ENCODE measurements at places on chromosomes 4 and X. TPM values are rescaled to one million over a fixed set of nuclear protein-coding genes. Genes with fewer than 3 reads are reported as not detected.

DNA sequence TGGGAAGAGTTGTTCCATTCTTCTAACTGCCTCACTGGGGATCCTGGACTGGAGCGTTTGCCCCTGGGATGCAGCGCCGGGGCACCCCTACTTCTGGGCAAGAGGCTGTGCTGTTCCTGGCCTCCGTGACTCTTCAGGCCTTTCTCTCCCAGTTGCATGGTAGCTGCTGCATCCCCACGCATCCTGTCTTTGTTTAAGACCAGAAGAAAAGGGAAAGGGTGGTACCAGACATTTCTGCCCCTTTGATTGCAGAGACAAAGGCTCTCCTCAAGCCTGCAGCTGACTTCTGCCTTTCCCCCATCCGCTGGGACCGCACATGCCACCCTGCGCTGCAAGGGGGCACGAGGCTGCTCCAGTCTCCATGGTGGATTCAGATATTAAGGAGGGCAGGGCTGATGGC is 70.4 kb downstream of the SHROOM2 start:
- H3K4me1 ChIP-seq, result no peaks in the 10 kb centered on the region
- H3K36me3 ChIP-seq, result no peaks in the 10 kb centered on the region
- DNase-seq, result no peak
- no peaks in the 10 kb centered on the region for H3K27me3 ChIP-seq
- no peak overlapping the region for H3K4me3 ChIP-seq

- H3K36me3 ChIP-seq, result peaks cover 9% of the 10 kb centered on the region
- H3K27me3 ChIP-seq, result no peaks in the 10 kb centered on the region
- H3K27ac ChIP-seq, result no peak overlapping the region
- no peak overlapping the region for H3K4me3 ChIP-seq
- DNase-seq, result no peak
Measured at GRCh38 chr4:6291784-6292297, 22.2 kb downstream of the WFS1 start.

DNA sequence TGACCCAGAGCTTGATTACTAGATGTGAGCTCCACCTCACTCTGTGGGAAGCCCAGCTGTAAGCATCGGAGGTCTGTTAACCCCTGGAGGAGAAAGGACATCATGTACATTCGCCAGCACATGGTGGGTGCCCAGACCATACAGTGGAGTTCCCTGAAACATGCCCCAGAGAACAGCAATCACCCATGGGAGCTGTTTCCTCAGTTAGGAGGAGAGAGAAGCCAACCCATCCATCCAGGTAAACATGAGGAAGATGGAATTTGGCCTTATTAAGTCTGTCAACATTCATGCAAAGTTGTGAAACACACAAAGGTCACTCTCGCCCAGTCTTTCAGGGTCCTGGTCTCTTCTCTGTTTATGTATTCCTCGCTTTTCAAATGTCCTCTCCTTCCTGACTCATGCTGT is 354.7 kb downstream of the ANK2 start:
- H3K4me3 ChIP-seq, result no peak overlapping the region
- H3K36me3 ChIP-seq, result no peaks in the 10 kb centered on the region
- no peaks in the 10 kb centered on the region for H3K27me3 ChIP-seq
- DNase-seq, result no peak

DNA sequence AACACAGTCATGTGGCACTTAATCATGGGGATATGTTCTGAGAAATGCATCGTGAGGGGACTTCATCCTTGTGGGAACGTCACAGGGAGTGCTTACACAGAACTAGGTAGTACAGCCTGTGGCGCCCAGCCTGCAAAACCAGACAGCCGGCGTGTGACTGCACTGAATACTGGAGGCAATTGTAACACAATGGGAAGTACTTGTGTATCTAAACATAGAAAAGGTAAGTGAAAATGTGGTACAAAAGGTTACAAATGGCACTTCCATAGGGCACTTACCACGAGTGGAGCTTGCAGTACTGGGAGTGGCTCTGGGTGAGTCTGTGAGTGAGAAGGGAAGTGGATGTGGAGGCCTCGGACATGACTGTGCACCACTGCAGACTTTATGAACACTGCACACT is 5.2 kb downstream of the TLR3 start:
- H3K27me3 ChIP-seq, result no peaks in the 10 kb centered on the region
- no peak for DNase-seq
- H3K4me3 ChIP-seq, result no peak overlapping the region
- no peak overlapping the region for H3K27ac ChIP-seq
- H3K36me3 ChIP-seq, result no peaks in the 10 kb centered on the region

DNA sequence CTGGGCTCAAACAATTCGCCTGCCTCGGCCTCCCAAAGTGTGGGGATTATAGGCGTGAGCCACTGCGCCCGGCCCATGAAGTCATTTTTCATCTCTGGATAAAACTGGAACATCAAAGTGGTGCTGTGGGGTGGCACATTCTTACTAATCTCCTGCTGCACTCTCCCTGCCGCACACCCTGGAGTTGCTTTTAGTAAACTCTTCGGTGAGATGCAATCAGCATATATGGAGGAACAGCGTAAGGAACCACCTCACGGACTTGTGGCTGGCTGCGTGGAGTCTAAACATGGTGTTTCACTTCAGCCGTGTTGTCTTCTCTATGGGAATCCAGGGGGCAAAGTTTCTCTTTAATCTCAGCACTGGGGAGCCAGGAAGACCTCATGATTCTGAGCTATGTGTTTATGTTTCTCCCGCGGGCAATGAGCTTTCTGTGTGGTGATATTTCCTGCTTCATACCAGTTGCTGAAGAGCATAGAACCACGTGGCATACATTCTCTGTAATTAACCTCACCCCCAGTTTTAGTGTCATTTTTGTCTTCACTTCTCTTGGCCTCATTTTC is 2.1 kb upstream of the RHOH start:
- no peak for DNase-seq
- H3K4me3 ChIP-seq, result no peak overlapping the region
- H3K36me3 ChIP-seq, result no peaks in the 10 kb centered on the region
- no peaks in the 10 kb centered on the region for H3K27me3 ChIP-seq

Gene CXCL8
- total RNA-seq, result 15.2 TPM

- H3K27me3 ChIP-seq, result no peaks in the 10 kb centered on the region
- no peak overlapping the region for H3K4me3 ChIP-seq
- no peak for DNase-seq
- H3K4me1 ChIP-seq, result no peaks in the 10 kb centered on the region
- no peaks in the 10 kb centered on the region for H3K36me3 ChIP-seq
- no peak overlapping the region for H3K27ac ChIP-seq
Measured at GRCh38 chrX:16737024-16737423, 17.6 kb downstream of the SYAP1 start.

Gene DCX
- 0.17 TPM for total RNA-seq

Gene ERVMER34-1
- total RNA-seq, result 1.4 TPM

Gene PHEX
- total RNA-seq, result 0.34 TPM

DNA sequence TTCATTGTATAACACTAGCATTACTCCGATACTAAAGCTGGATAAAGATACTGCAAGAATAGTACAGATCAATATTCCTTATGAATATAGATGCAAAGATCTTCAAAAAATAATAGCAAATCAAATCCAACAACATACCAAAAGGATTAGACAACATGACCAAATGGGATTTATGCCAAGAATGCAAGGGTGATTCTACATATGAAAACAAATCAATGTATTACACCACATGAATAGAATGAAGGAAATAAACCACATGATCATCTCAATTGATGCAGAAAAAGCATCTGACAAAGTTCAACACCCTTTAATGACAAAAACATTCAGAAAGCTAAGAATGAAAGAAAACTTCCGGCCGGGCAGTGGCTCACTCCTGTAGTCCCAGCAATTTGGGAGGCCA is 42.8 kb downstream of the CUL4B start:
- H3K4me1 ChIP-seq, result no peaks in the 10 kb centered on the region
- no peak overlapping the region for H3K4me3 ChIP-seq
- no peak for DNase-seq
- H3K27ac ChIP-seq, result no peak overlapping the region

Gene APELA
- total RNA-seq, result 13.1 TPM

DNA sequence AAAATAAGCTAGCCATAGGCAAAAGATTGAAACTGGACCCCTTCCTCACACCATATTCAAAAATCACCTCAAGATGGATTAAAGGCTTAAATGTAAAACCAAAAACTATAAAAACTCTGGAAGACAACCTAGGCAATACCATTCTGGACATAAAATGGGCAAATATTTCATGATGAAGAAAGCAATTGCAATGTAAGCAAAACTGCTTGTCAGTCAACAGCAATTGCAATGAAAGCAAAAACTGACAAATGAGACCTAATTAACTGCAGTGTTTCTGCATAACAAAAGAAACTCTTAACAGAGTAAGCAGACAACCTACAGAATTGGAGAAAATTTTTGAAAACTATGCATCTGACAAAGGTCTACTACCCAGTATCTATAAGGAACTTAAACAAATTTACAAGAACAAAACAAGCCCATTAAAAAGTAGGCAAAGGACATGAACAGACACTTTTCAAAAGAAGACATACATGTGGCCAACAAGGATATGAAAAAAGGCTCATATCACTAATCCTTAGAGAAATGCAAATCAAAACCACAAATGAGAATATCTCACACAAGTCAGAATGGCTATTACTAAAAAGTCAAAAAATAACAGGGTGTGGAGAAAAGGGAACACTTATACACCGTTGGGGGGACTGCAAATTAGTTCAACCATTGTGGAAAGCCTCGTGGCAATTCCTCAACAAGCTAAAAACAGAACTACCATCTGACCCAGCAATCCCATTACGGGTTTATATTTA is 46.7 kb downstream of the CFAP299 start:
- H3K27me3 ChIP-seq, result no peaks in the 10 kb centered on the region
- H3K4me1 ChIP-seq, result no peaks in the 10 kb centered on the region
- no peak overlapping the region for H3K27ac ChIP-seq
- H3K4me3 ChIP-seq, result no peak overlapping the region

Gene CENPI
- 1.9 TPM for total RNA-seq

Gene GAB3
- total RNA-seq, result 1.5 TPM

DNA sequence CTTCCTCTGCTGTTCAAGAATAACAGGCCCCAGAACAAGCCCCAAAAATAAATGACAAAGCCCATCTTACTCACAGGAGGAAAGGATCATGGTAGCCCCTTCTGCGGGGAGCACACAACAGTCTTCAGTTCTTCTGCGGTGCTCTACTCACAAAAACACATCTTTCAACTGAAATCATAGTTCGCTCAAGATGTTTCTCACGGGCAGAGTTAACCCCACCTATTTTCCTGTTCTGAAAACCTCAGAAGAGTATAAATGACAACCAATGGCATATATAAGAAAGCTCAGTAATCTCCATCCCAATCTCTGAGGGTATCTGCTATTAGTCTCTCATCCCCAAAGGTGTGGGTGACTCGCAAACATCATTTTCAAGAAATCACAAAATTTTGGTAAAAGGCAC is at the start of gene TXK:
TSS of gene TXK (minus strand) at position 170 of the 400 bp plus-strand sequence. CDS start at position 90, 80 bp downstream.
- no peaks in the 10 kb centered on the region for H3K27me3 ChIP-seq
- H3K36me3 ChIP-seq, result no peaks in the 10 kb centered on the region
- H3K27ac ChIP-seq, result no peak within 1 kb of the TSS
- DNase-seq, result no peak
